ENCODE measurements at places on chromosomes 3 and 15. TPM values are rescaled to one million over a fixed set of nuclear protein-coding genes. Genes with fewer than 3 reads are reported as not detected.

The WDR93 gene
- 0.21 TPM for total RNA-seq

The SAXO2 gene
- total RNA-seq: 1.2 TPM

The PRTG gene
- 2.1 TPM for total RNA-seq

The TRH gene
- total RNA-seq: not detected

The SI gene
- not detected for total RNA-seq

The FBXW12 gene
- not detected for total RNA-seq

The CAMKV gene
- total RNA-seq: not detected

The ADAMTS17 gene
- total RNA-seq: not detected

The SH2D7 gene
- total RNA-seq: not detected

The GOLGA8R gene
- 0.38 TPM for total RNA-seq

The MYO5C gene
- total RNA-seq: 0.02 TPM

The OR5K2 gene
- not detected for total RNA-seq

The ZPLD1 gene
- total RNA-seq: 0.11 TPM

The GABRG3 gene
- total RNA-seq: not detected

The MUC20 gene
- not detected for total RNA-seq

The C3orf62 gene
- total RNA-seq: 3.0 TPM

The IL5RA gene
- not detected for total RNA-seq

The LRRC31 gene
- not detected for total RNA-seq

The MST1R gene
- 0.83 TPM for total RNA-seq

The SMCO1 gene
- total RNA-seq: not detected

The A4GNT gene
- total RNA-seq: not detected

The FOXL2NB gene
- 0.52 TPM for total RNA-seq

The ALS2CL gene
- 3.4 TPM for total RNA-seq
